Esophagus squamous epithelium (tissue), 5 donors: ENCODE measurements at places on chromosomes 3 and 15. TPM values are rescaled to one million over a fixed set of nuclear protein-coding genes. Genes with fewer than 3 reads are reported as not detected.

DNA sequence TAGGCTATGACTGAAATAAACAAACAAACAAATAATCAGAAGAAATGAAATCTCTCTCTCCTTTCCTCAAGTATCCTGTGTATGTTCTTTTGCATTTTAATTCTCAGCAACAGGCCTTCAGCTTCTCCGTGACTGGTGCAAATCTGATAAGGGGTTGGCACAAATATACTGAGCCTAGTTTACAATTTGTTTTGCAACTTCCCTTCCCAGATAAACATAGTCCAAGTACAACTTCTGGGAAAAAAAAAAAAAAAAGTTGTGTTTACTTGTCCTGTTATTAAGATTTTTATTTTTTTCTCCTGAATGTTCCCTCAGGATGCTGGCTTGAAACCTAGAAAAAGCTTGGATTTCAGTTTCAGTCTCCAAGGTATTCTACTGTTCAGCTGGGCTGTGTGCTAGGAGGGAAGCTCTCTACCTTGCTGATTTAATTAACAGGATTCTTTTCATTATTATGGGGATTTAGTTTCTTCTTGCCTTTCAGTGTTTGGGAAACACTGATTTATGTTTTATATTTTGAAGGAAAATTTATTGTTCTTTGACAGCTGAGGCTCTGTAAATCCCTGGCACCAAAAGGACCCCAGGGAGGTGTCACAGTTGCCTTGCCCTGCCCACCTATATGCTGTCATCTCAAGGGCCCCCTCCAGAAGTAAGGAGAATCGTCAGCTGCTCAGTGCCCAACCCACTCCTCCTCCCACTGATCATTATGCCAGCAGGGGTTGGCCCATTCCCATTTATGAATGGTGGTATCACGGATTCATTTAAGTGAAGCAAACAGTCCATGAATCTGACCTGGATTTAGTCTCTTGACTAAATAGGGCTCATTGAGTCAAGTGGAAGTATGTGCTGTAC, 185.2 kb downstream of the MEIS2 start:
- no peak overlapping the region for H3K4me3 ChIP-seq
- DNase-seq: no peak
- H3K27ac ChIP-seq: peak overlapping the region; percentile 44

DNA sequence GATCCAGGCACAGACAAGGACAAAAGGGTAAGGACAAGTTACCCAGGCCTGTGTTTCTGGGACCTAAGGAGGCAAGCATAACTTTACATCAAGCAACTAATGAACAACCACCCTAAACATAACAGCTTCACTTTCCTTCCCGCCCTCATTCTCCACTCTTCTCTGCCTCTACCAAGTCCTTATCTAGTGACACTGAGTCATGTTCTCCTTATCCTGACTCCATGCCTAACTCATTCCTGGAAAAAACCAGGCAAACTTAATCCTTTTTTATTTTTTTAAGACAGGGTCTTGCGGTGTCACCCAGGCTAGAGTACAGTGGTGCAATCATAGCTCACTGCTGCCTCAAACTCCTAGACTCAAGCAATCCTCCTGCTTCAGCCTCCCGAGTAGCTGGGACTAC, 44.5 kb downstream of the TMEM44 start:
- H3K27ac ChIP-seq: no peak overlapping the region
- no peak overlapping the region for H3K4me3 ChIP-seq
- H3K27me3 ChIP-seq: no peaks in the 10 kb centered on the region
- H3K4me1 ChIP-seq: peaks cover 32% of the 10 kb centered on the region

The PRICKLE2 gene
- total RNA-seq: 6.8 TPM

- no peak for DNase-seq
- H3K27ac ChIP-seq: no peak overlapping the region
- H3K4me1 ChIP-seq: no peaks in the 10 kb centered on the region
Observed at GRCh38 chr3:101185341-101185740, 135.0 kb downstream of the IMPG2 start.

- peaks cover 21% of the 10 kb centered on the region for H3K4me1 ChIP-seq
- peaks cover 17% of the 10 kb centered on the region for H3K27me3 ChIP-seq
- no peak overlapping the region for H3K27ac ChIP-seq
- peak overlapping the region; percentile 3 for H3K4me3 ChIP-seq
Observed at GRCh38 chr3:71785532-71786216, 726 bp upstream of the PROK2 start.

DNA sequence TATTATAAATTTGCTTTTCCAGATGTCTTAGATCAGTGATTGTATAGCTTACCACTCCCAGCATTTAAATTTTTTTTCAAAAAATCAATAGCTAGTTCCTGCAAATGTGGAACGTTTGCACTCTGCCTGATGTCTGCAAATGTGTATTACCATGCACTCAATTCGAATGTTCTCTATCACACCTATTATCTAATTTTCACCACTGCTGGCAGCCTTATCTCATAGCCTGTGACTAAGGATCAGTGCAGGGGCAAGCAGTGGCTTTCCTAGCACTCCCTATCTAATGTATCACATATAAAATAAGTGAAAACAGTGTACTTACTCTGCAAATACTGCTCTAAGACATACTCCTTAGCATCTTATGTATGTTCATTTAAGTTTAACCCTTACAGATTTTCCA, 196.3 kb upstream of the PLSCR5 start:
- no peaks in the 10 kb centered on the region for H3K36me3 ChIP-seq
- no peaks in the 10 kb centered on the region for H3K27me3 ChIP-seq
- DNase-seq: no peak
- H3K4me1 ChIP-seq: no peaks in the 10 kb centered on the region

DNA sequence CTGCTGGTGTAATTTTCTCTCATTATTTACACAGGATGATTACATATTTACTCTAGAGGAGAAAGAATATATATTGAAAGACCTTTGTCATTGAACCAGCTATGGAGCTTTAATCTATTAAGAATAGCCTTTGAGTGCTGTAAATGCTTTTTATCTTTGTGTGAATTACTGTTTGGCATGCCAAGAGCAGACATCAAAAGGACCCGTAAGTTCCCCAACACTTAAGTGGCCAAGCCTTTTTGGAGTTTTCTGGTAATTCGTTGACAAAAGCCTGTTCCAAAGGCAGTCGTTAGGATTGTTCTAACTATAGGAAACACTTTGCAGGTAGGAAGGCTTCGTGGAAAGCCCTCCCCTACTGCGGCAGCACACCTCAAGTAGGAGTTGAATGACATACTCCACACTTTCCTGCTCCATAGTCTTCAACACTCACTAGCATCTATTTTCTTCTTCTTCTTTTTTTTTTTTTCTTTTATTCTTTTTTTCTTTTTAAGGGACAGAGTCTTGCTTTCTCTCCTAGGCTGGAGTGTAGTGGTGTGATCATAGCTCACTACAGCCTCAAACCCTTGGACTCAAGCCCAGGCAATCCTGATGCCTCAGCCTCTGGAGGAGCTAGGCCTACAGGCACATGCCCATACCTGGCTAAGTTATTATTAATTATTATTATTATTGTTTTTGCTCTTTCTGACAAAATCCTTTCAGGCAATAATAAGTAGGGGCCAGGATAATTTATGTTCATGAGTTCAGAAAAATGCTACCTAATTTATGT, 98.6 kb downstream of the SUCNR1 start:
- no peak overlapping the region for H3K4me3 ChIP-seq
- no peak overlapping the region for H3K27ac ChIP-seq
- DNase-seq: no peak
- H3K27me3 ChIP-seq: no peaks in the 10 kb centered on the region
- H3K36me3 ChIP-seq: no peaks in the 10 kb centered on the region

The SOX14 gene
- not detected for total RNA-seq

The GOLGA6B gene
- not detected for total RNA-seq

GRCh38 chr3:66484106-66484844, 16.5 kb downstream of the LRIG1 start:
- DNase-seq: no peak
- H3K4me3 ChIP-seq: no peak overlapping the region
- no peaks in the 10 kb centered on the region for H3K36me3 ChIP-seq
- H3K27me3 ChIP-seq: no peaks in the 10 kb centered on the region

GRCh38 chr3:169323578-169324451, 339.7 kb downstream of the MECOM start:
- no peak for DNase-seq
- H3K27ac ChIP-seq: peak overlapping the region; percentile 73
- H3K36me3 ChIP-seq: no peaks in the 10 kb centered on the region
- peak overlapping the region; percentile 50 for H3K4me3 ChIP-seq

DNA sequence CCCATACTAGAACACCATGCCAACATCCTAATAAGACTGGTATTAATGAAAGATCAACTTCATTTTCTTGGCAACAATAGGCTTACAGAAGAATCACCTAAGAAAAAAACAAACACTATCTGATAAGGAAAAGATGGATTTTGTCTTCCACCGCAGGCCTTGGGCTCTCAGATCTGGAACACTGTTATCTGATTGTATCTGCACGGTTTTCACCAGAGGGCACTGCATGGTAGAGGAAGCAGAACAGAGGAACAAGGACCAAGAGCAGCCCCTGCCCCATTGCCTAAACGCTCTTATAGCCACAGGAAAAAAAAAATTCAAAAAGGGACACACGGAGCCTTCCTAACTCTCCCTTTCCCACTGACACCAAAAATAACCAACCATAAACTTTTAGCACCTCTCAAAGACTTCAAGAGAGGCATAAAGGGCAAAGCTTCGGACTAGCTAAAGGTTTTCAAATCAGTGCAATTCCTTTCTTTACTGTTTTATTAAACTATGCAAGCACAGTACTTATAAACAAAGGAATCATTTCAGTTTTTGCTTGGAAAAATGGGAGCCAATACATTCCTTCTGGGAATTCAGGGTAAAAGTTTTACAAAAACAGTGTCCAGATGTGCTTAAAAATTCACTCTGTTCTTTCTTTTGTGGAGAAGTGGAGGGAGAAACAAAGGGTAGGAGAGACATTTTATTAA, 23.3 kb downstream of the IL17RD start:
- no peaks in the 10 kb centered on the region for H3K27me3 ChIP-seq
- no peaks in the 10 kb centered on the region for H3K36me3 ChIP-seq
- no peak overlapping the region for H3K27ac ChIP-seq
- H3K4me3 ChIP-seq: no peak overlapping the region

The DPPA4 gene
- not detected for total RNA-seq

The BOC gene
- total RNA-seq: 75.7 TPM

The FILIP1L gene
- 18.5 TPM for total RNA-seq

- no peak for DNase-seq
- no peaks in the 10 kb centered on the region for H3K27me3 ChIP-seq
- H3K36me3 ChIP-seq: no peaks in the 10 kb centered on the region
- no peaks in the 10 kb centered on the region for H3K4me1 ChIP-seq
Observed at GRCh38 chr15:43212951-43213350, 7.9 kb downstream of the EPB42 start.

- no peaks in the 10 kb centered on the region for H3K4me1 ChIP-seq
- no peaks in the 10 kb centered on the region for H3K36me3 ChIP-seq
- no peaks in the 10 kb centered on the region for H3K27me3 ChIP-seq
- H3K4me3 ChIP-seq: no peak overlapping the region
- no peak overlapping the region for H3K27ac ChIP-seq
- DNase-seq: no peak
Observed at GRCh38 chr3:170806676-170807075, 63.3 kb downstream of the RPL22L1 start.

The LRCH3 gene
- total RNA-seq: 26.8 TPM

GRCh38 chr3:141965471-141965870, 89.0 kb downstream of the ATP1B3 start:
- DNase-seq: no peak
- H3K4me1 ChIP-seq: peaks cover 4% of the 10 kb centered on the region
- H3K27me3 ChIP-seq: no peaks in the 10 kb centered on the region
- no peaks in the 10 kb centered on the region for H3K36me3 ChIP-seq
- H3K27ac ChIP-seq: no peak overlapping the region
- no peak overlapping the region for H3K4me3 ChIP-seq

DNA sequence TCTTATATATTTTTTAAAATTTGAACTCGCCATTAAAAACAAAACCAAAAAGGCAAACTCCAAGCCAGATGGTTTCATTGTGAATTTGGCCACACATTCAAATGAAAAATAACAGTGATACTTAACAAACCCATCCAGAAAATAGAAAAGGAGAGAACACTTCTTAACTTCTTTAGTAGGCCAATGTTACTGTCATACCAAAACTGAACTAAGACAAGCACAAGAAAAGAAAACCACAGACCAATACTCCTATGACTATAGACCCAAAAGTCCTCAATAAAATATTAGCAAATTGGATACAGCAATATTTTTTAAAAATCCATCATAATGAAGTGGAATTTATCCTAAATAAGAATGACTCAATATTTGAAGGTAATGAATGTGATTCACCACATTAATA, 73.5 kb upstream of the ALDH1A3 start:
- H3K36me3 ChIP-seq: no peaks in the 10 kb centered on the region
- H3K27me3 ChIP-seq: no peaks in the 10 kb centered on the region
- H3K4me1 ChIP-seq: no peaks in the 10 kb centered on the region
- no peak overlapping the region for H3K27ac ChIP-seq

- H3K4me3 ChIP-seq: no peak overlapping the region
- no peaks in the 10 kb centered on the region for H3K4me1 ChIP-seq
- no peaks in the 10 kb centered on the region for H3K36me3 ChIP-seq
- H3K27ac ChIP-seq: no peak overlapping the region
Observed at GRCh38 chr3:31815006-31815405, 166.1 kb downstream of the OSBPL10 start.

GRCh38 chr3:48119505-48120193, 68.6 kb downstream of the CDC25A start:
- no peak overlapping the region for H3K4me3 ChIP-seq
- no peaks in the 10 kb centered on the region for H3K36me3 ChIP-seq
- H3K27me3 ChIP-seq: no peaks in the 10 kb centered on the region
- no peaks in the 10 kb centered on the region for H3K4me1 ChIP-seq
- DNase-seq: no peak
- no peak overlapping the region for H3K27ac ChIP-seq

- H3K27ac ChIP-seq: no peak overlapping the region
- H3K4me3 ChIP-seq: no peak overlapping the region
- no peaks in the 10 kb centered on the region for H3K36me3 ChIP-seq
- DNase-seq: no peak
- H3K4me1 ChIP-seq: no peaks in the 10 kb centered on the region
Observed at GRCh38 chr3:188926741-188927511, 244.8 kb upstream of the TPRG1 start.

The CALML4 gene
- total RNA-seq: 2.8 TPM

DNA sequence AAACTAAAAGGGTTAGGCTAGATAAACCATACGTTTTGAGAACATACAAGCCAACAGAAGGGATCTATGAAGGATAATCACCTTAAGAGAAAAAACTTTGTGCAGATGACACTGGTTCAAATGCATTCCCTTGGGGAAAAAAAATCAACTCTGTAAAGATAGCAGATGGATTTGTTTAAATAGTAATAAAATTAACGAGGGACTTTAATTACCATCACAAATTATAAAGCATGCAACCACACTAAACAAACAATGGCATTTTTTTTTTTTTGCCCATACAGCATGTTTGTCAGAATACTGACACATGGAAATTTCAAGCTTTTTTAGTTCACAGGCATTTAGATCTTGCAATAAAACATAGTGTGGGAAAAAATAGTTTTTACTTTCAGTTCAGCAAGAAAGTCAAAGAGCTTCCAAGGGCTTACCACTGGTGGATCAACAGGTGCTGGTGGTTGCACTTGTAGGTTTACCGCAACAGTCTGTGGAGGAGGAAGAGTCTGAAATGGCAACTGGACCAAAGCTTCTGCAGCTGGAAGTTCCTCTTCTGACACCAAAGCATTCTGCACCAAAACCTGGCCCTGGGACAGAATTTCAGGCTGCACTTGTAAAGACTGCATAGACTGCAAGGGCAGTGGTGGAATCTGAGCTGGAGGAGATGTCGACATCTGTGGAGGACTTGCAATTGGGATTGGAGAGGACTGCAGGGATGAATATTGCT, 53.1 kb downstream of the PHC3 start:
- H3K27ac ChIP-seq: no peak overlapping the region
- peaks cover 12% of the 10 kb centered on the region for H3K36me3 ChIP-seq
- H3K4me1 ChIP-seq: no peaks in the 10 kb centered on the region
- H3K27me3 ChIP-seq: no peaks in the 10 kb centered on the region
